ENCODE measurements at places on chromosomes 16 and 17.

GRCh38 chr17:83152745-83153611 is 73.6 kb downstream of the METRNL start:
- peak; percentile 5 for DNase-seq

- DNase-seq: no peak
Observed at GRCh38 chr16:72818236-72818845, 229.6 kb downstream of the ZFHX3 start.

- DNase-seq: no peak
Observed at GRCh38 chr17:46013502-46014165, 14.6 kb downstream of the STH start.

- DNase-seq: no peak
Observed at GRCh38 chr16:68274441-68274840, 10.1 kb downstream of the SLC7A6 start.

GRCh38 chr17:44565866-44566443 is 8.7 kb downstream of the FZD2 start:
- DNase-seq: no peak
